ENCODE measurements at places on chromosomes 12 and 14.

DNA sequence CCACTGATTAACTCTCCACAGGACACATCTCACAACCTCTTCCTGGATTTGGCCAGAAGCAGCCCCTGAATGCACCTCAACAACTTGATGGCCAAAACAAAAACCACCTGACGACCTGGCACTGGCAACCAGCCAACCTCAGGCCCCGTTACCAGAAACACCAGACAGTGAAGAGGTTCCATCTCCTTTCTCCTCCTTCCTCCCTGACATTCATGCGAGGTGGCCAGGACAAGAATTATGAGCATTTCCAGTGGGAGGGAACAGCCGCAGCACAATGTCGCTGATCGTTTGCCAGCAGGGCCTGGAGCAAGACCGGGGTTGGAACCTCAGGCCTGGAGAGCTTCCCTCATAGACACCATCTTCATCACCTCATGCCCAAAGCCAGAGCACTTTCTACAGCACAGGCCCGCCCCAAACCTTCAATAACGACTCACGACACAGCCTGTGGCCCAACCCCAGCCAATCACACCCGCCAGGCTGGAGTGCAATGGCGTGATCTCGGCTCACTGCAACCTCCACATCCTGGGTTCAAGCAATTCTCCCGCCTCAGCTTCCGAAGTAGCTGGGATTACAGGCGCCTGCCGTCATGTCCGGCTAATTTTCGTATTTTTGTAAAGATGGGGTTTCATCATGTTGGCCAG lies 48.7 kb downstream of the CCDC88C start:
- no peak for DNase-seq

GRCh38 chr12:64999148-64999425 lies 122.0 kb downstream of the WIF1 start:
- no peak for DNase-seq

DNA sequence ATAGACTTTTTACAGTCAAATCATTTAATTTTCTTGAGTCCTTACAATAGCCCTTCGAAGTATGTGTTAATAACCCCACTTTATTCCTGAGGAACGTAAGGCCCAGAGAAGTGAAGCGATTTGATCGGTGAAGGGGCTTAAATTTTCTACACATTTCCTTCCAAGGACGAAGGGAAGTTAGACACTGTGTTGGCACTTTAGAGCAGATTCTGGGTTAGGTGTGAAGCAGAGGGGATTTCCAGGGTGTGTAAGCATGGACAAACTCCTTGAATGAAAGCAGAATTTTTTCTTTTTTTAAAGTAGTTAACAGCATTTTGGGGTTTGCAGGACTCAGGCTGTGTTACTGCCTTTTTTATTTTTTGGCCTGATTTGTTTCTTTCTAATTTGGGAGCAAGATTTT lies 38.9 kb downstream of the PRORP start:
- peak; percentile 69 for DNase-seq

- peak; percentile 56 for DNase-seq
Measured at GRCh38 chr14:95431199-95432143, 85.0 kb downstream of the SYNE3 start.

- no peak for DNase-seq
Measured at GRCh38 chr12:57553343-57554202, 3.7 kb downstream of the KIF5A start.

DNA sequence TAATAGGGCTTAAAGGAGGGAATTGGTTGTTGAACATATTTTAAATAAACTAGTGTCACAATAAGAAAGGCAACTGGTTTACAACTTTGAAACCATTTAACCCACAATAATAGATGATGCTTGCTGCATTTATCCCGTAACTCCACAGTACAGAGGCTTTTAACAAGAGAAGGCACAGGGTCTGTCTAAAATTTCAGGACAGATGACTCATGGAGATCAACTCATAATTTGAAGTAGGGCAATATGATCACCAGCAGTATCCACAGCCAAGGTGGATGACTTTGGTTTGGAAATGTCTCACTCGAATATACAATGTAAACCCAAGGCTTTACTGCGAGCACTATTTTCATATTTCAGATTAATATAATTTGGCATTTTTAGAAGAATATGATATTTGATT lies 340.2 kb downstream of the LRIG3 start:
- DNase-seq, result no peak
